ENCODE measurements at places on chromosomes 3 and 15.

DNA sequence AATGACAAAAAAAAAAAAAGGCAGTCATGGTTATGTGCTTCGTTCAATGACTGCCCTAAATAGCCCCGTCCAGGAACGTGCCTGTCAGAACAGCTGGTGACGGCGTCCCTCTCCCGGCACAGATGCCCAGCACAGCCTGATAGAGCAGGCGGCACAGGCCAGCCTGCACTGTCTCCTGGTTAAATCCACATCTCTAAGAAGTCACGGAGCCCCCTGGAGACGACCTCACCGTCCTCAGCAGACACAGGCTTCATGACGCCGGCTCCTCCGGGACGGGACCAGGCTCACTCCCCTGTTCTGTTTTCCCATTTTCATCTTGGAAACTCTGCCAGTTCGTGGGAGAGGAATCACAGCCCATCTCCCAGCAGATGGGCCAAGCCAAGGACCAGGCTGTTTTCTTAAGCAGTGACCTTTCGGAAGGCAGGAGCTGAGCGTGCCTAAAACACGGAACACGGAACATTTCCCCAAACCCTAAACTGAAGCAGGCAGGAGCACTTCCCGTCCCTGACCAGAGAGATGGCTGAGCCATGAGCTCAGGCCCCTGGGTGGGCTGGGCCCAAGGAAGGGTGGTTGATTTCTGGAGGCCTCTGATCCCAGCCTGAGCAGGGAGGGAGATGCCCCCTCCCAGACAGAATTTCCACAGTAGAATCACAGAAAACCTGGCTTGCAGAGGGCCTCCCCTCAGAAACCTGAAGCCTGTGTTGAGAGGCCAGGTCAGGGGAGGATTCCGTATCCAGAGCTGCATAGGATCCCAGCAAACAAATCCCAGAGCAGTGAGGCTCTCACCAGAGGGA is 35.9 kb downstream of the ADCY5 start:
- no peak overlapping the region for H3K4me3 ChIP-seq
- no peak for DNase-seq
- no peak overlapping the region for H3K27ac ChIP-seq
- peaks cover 2% of the 10 kb centered on the region for H3K27me3 ChIP-seq
- no peaks in the 10 kb centered on the region for H3K4me1 ChIP-seq

- H3K4me3 ChIP-seq, result no peak overlapping the region
- DNase-seq, result no peak
- no peaks in the 10 kb centered on the region for H3K4me1 ChIP-seq
- no peak overlapping the region for H3K27ac ChIP-seq
- H3K36me3 ChIP-seq, result no peaks in the 10 kb centered on the region
Observed at GRCh38 chr3:133283958-133284807, 115.7 kb upstream of the BFSP2 start.

DNA sequence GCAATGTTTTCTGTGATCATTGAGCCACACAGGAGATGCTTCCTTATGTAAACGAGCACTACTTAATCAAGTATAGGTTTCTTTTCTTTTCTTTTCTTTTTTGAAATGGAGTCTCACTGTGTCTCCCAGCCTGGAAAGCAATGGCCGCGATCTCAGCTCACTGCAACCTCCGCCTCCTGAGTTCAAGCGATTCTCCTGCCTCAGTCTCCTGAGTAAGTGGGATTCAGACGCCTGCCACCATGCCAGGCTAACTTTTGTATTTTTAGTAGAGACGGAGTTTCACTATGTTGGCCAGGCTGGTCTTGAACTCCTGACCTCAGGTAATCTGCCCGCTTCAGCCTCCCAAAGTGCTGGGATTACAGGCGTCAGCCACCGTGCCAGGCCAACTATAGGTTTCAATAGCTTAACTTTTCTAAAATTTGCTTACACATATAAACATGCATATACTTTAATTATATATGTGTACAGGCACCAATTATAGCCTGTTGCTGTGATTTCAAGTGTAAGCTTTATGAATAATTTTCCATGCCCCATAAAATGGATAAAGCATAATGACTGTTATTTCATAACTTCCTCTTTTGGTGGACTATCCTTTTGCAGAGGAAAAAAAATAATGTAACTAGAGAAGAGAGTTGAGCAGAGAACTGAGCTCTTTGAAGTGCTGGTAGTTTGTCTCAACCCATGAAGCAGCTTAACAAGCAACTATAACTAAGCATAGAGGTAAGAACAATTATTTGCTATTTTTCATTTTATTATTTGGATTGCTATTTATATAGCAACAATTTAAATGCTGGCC is 24.8 kb upstream of the MBNL1 start:
- H3K36me3 ChIP-seq, result no peaks in the 10 kb centered on the region
- no peak for DNase-seq
- H3K4me1 ChIP-seq, result peaks cover 24% of the 10 kb centered on the region
- no peak overlapping the region for H3K4me3 ChIP-seq
- no peak overlapping the region for H3K27ac ChIP-seq
- H3K27me3 ChIP-seq, result no peaks in the 10 kb centered on the region

- no peaks in the 10 kb centered on the region for H3K36me3 ChIP-seq
- H3K4me3 ChIP-seq, result no peak overlapping the region
- peak; percentile 34 for DNase-seq
- peaks cover 11% of the 10 kb centered on the region for H3K4me1 ChIP-seq
- no peaks in the 10 kb centered on the region for H3K27me3 ChIP-seq
- no peak overlapping the region for H3K27ac ChIP-seq
Observed at GRCh38 chr15:74378848-74379247, 11.4 kb upstream of the CYP11A1 start.

- DNase-seq, result no peak
- H3K4me1 ChIP-seq, result peaks cover 10% of the 10 kb centered on the region
- no peaks in the 10 kb centered on the region for H3K27me3 ChIP-seq
- no peak overlapping the region for H3K4me3 ChIP-seq
Observed at GRCh38 chr3:95719481-95719880, 1094.9 kb upstream of the EPHA6 start.

- H3K27ac ChIP-seq, result no peak overlapping the region
- no peaks in the 10 kb centered on the region for H3K27me3 ChIP-seq
- H3K4me1 ChIP-seq, result no peaks in the 10 kb centered on the region
- H3K36me3 ChIP-seq, result no peaks in the 10 kb centered on the region
- no peak overlapping the region for H3K4me3 ChIP-seq
Observed at GRCh38 chr3:180278583-180279188, 241.9 kb upstream of the PEX5L start.

DNA sequence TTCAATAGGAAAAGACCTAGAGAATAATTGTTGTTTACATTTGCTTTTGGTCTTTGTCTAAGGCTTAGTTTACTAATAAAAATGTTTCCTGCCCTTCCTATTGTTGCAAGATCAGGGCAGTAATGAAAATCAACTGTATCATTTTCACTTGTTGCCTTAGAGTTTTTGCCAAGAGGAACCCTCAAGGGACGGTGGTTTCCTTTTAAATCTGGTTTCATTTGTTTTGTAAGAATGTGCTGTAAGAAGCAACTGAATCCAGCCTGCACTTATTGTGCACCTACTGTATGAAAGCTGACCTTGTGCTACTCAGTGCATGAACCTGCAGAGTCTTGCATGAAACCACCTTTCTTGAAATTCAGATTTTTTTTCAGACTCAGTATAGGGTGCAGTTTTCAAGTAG is 5.3 kb downstream of the IGF1R start:
- H3K4me3 ChIP-seq, result no peak overlapping the region
- no peaks in the 10 kb centered on the region for H3K36me3 ChIP-seq
- no peak overlapping the region for H3K27ac ChIP-seq
- H3K4me1 ChIP-seq, result peaks cover 41% of the 10 kb centered on the region
